Activated naive CD4-positive, alpha-beta T cell treated with anti-CD3 and anti-CD28 coated beads, Interleukin-2, amount 50 U/mL, for 72 hours (primary cell): ENCODE measurements at places on chromosomes 4 and X.

- DNase-seq: no peak
These were observed 42.5 kb downstream of the MID1 start for GRCh38 chrX:10577853-10578252.

DNA sequence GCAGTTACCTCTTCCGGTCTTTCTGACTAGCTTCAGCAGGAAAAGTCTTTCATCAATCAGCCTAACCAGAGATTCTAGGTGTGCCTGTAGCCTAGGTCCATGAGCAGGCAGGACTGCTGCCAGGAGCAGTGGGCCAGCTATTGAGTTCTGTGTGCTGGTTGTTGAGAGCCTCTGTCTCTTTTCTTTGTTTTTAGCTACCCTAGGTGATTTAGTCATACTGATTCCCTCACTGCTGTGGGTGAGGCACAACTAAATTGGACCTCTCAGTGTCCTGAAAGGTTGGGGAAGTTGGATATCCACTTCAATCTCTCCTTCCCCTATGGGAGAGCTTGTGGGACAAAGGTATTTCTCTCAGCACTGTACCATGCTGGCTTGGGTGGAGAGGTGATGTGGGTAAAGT is 354.9 kb downstream of the GPAT3 start:
- DNase-seq: no peak

DNA sequence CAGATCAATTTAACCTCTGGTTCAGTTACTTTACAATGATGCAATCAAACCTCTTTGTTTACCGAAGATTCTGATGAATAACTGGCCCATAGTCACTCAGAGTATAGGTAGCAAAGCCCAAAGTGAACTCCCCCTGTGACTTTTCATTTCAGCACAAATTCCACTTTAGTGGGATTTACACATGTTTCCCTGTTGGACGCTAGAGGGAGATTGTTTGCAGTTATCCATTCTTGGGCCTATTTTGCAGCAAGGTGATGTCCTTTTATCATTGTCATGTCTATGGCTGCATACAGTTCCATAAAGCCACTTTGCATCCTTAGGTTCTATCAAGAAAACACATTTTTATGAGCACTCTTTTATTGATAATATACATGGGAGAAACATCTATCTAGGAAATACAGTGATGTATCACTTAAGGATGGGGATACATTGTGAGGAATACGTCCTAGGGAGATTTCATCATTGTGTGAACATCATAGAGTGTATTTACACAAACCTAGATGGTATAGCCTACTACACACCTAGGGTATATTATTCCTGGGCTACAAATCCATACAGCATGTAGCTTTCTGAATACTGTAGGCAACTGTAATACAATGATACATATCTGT is 14.5 kb upstream of the DKK2 start:
- no peak for DNase-seq

- peak; percentile 45 for DNase-seq
These were observed 39.5 kb downstream of the CD40LG start for GRCh38 chrX:136687457-136687856.

DNA sequence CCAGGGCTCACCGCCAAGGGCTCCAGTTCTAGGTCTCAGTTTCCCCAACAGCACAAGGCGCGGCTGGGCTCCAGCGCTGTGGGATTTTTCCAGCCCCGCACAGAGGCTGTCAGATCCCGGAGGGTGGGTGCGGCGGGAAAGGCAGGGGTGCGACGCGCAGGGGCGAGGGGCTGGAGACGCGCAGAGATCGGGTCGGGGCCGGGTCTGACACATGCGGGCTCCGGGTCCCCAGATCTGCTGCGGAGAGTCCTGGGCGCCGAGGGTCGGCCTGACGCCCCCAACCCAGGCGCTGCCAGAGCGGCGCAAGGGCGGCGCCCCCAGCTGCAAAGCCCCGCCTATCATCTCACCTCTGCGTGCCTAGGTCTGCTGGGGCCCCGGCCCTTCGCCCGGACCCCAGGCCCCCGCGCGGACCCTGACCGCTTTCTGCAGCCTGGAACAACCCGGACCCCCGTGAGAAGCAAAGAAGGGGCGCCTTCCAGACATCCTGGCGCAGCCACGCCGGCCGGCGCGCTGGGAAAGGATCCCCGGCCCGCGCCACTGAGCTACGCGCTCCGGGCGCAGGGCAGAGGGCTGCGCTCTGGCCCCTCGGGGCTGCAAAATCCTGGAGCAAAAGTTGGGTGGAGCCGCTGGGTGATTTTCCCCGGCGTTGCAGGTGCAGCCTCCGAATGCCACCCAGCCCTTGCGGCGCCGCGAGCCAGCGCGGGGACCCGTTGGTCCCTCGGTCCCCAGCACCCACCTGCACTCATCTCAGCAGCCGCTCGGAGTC is 486 bp downstream of the ABLIM2 start:
- DNase-seq: peak; percentile 62

GRCh38 chr4:25970226-25970675 is 56.2 kb downstream of the SMIM20 start:
- no peak for DNase-seq

DNA sequence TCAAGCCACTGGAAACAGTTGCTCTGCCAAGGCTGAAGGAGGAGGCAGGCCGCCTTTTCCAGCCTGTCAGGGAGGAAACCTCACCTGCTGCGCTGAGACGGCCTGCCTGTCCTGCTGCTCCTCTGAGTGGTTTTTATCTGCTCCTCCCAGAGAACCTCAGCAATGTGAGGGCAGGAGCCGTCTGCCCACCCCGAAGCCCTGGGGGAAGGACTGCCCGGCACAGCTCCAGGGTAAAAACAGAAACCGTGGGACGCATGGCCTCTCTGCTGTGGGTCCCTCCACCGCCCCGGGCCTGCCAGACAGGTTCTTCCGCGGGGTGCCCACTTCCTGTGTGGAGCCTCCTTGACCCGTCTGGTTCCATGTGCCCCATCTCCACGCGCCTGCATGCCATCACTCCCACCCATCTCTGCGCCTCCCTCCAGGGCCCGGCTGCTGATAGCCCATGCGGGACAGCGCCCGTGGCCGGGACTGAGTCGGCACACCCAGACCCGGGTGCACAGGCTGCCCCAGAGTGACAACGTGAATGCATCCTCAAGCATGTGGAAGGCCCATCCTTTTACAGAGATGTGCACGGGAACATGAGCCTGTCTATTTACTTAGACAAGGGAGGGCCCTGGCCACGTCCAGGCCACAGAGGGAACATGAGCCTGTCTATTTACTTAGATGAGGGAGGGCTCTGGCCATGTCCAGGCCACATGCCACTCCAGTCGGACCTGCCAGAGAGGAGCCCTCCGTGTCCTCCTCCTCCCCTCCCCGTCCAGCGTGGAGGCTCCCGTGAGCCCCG is 4.0 kb upstream of the SLC49A3 start:
- no peak for DNase-seq

GRCh38 chr4:108498925-108499324 is 121.5 kb upstream of the RPL34 start:
- DNase-seq: no peak

GRCh38 chr4:1079711-1080265 is 33.6 kb downstream of the RNF212 start:
- DNase-seq: no peak

DNA sequence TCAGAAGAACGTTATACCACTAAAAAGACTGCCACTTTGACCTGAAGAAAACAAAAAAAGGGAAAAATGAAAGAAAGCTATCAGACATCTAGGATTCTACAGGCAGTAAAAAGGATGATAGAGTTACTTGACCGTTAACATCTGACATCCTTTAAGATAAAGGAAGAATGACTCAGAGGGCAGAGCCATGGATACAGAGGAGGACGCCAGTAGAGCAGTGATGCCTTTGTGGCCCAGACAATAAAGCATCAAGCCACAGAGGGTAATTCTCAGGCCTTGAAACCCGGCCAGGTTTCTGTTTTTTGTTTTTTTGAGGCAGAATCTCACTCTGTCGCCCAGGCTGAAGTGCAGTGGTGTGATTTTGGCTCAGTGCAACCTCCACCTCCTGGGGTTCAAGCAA is 9.5 kb upstream of the BEX1 start:
- no peak for DNase-seq
